ENCODE measurements at places on chromosomes 5 and 9.

GRCh38 chr5:113274836-113275414, 159.9 kb downstream of the TSSK1B start:
- DNase-seq = peak; percentile 10

- no peak for DNase-seq
Observed at GRCh38 chr9:69109152-69109551, 64.9 kb upstream of the TJP2 start.

DNA sequence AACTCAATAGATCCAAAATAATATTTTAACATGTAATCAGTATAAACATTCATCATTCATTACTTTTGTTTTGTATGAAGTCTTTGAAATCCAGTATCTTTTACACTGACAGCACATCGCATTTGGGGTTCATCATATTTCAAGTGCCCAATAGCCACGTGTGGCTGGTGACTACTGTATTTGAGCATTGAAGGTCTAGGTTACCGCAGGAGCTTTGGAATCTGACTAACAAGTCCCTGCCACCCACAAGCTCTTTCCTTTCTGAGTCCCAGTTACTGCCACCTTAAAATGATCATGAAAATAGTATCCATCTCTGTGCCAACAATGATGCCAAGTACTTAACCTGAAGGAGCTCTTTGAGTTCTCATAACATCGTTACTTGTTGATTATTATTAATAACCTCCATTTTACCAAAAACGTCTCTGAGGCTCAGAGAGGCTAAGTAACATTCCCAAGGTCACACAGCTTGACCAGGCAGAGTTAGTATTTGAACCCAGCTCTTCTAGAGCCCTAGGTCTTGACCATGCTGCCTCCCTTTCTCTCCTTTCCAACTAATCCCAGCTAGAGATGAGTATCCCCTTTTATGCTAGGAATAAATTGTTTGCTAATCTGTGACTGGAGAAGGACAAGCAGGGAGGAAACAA, 24.2 kb downstream of the ARHGEF37 start:
- no peak for DNase-seq

DNA sequence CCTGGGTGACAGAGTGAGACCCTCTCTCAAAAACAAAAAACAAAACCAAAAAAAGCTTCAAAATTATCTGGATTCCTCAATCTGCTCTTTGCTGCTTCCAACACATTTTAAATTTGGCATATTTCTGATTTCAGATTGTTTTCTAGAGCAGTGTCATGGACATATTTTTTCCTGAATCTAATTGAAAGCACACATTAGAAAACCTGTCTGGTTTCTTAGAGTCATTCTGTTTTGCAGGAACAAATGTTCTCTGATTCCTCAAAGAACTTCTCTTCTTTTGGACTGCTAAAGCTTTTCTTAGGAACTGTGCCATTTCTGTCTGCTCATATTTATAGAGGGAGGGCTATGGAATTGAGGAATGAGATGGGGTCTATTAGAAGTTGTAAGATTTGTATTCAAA, 81.6 kb downstream of the RAI14 start:
- DNase-seq = peak; percentile 34

DNA sequence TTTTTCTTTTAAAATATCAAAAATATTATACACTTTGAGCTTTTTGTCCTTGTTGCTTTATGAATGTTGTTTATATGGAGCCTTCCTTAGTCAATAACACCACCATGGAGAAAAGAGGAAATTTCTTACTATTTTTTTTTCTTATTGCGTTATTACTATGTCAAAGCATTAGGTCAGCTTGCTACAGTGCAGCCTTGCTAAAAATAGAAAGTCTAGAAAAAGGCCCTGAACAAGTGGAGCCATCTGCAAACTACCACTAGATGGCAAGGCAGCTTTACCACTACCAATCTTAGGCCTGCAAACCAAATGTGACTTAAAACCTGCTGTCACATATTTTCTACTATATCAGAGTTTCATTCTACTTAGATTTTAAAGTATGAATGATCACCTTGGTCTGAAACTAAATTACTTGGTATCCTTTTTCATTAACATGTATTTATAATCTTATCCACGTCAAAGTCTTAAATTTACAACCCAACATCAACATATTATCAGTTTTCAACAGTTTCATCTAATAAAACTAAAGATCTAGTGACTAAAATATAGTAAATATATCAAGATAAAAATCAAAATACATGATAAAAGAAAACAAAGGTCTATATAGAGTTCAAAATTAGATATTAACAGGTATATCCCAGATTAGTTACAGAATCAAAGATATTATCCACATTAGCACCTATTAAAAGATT, 113.1 kb upstream of the ACOT12 start:
- peak; percentile 89 for DNase-seq

DNA sequence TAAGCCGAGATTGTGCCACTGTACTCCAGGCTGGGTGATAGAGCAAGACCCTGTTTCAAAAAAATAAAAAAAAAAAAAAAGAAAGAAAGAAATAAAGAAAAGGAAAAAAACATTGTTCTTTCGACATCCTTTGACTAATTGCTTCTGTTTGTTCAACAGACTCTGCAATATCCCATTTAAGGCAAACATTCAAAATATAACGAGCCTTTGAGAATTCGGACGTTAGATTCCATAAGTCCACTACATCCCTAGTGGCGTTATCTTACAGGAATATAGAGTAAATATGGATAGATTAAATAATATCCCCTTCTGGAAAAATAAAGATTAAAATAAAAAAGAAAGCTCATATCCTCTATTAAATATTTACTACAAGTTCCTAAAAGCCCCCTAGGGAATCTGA, 27.0 kb upstream of the HOMER1 start:
- DNase-seq = no peak

DNA sequence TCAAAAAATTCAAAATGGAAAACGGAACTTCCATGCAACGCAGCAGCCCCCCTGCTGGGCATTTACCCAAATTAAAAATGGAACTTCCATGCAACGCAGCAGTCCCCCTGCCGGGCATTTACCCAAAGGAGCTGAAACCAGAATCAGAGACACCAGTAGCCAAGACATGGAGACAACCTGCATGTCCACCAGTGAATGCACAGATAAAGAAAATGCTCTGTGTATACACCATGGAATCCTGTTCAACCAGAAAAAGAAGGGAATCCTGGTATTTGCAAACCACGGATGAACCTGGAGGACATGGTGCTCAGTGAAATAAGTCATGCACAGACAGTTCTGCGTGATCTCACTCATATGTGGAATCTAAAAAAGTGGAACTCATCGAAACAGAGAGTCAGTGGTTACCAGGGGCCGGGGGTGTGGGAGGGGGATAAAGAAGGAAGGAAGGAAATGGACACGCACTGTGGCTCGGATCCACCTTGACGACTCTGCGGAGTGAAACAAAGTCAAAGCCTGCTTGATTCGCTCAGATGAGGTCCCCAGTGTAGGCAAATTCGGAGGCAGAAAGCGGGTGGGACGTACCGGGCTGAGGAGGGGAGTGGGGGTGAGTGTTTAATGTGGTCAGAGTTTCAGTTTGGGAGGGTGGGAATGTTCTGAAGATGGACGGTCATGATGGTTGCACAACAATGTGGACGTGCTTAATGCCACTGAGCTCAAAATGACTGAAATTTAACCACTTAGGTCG, 40.2 kb upstream of the EXOC3 start:
- no peak for DNase-seq

DNA sequence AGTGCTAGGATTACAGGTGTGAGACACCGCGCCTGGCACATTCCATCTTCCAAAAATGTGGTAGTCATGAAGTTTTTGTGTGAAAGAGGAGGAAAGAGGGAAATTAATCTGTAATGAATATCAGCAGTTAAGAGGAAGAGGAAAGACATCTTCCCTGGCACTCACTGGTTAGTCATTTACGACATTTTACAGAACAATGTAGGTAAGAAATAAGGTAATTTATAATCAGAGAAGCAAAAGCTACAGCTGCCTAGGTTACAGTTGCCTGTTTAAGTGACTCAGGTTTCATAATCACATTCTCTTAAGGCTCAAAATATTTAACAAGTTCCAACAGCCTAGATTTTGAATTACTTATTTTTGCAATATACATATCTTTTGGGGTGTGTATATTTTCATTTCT, 26.9 kb downstream of the CNOT6 start:
- DNase-seq = no peak

GRCh38 chr9:113509463-113509862, 45.9 kb downstream of the RGS3 start:
- no peak for DNase-seq

DNA sequence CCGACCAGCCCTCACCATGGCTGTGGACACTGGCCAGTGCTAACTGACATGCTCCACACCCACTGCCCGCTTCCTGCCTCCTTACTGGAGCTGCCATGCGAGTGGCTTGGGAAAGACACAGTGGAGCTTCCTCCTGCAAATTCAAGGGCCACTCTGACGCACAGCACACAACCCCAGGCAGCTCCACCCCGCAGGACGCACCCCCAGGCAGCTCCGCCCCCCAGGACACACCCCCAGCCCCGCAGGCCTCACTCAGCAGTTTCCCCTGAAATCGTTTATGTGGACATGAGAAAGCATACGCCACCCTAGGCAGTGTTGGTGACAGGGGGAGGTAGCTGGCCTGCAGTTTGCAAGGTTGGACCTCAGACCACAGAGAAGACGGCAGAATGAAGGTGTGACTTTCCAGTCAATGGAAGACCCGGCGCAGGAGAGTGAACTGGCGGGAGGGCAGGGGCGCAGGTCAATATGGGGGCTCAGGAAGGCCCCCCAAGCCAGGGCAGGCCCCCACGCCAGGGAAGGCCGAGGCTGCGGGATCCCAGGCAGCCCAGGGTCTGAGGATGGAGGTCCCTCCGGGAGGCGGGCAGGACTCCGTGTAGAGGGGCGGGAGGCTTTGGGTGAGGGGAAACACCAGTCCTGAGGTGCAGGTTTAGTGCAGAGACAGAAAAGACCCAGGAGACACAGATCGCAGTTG, 21.6 kb downstream of the LPCAT1 start:
- DNase-seq = peak; percentile 18

DNA sequence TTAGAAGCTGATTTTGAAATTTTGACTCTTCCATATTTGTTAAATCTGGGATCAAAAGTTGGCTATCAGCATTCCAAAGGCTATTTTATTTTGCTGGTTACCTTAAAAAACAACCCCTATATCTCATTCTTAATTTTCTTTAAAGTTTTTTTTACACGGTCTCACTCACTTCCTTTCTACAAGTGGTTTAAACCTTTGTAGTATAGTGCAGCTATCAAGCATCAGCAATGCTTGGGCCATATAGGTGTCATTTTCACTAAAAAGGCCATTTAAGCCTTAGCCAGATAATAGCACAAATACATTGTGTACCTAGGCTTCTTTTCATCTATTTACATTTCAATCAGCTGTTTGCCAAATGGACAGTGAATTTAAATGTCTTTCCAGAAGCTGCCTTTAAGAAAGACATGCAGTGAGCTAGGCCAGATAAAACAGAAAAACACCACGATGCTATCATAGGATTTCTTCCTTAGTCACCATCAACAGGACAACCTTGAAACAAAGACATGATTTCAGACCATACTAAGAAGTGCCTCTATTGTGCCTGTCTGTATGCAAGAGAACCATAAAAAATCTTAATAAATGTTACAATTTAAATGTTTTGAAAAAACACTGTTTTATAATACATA, 104.2 kb downstream of the RAPGEF6 start:
- DNase-seq = no peak

DNA sequence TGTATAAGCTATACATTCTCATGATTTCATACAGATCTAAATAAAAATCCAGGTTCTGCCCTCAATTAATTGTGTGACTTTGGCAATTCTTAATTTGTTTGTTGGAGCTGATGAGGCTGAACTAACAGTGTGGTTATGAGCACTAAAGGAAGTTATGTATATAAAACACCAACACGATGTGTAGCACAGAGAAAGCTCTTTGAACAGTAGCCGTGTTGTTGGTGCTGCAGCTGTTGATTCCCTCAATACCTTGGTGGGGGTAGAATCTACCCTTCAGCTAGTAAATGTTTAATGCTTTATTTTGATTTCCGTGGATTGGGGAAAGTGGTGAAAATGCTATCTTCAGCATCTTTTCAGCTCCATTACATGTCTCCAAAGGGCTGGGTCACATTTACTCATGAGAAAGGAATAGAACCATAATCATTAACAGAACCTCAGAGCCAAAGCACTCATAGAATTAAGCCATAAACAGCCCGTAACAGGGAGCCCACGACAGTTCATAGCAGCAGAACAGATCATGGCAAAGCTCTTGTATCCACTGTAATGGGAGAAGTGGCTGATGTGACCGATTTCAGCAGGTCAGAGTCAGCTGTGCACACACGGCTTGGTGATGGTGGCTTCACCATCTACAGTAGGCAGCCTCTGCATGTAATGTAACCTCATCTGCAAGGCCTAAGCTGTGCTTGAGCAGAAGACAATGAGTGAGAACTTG, 332.7 kb downstream of the DIRAS2 start:
- DNase-seq = peak; percentile 18

GRCh38 chr5:124581738-124582560, 164.5 kb downstream of the ZNF608 start:
- peak; percentile 13 for DNase-seq

GRCh38 chr5:117888688-117889087, 1099.7 kb downstream of the DTWD2 start:
- DNase-seq = no peak

DNA sequence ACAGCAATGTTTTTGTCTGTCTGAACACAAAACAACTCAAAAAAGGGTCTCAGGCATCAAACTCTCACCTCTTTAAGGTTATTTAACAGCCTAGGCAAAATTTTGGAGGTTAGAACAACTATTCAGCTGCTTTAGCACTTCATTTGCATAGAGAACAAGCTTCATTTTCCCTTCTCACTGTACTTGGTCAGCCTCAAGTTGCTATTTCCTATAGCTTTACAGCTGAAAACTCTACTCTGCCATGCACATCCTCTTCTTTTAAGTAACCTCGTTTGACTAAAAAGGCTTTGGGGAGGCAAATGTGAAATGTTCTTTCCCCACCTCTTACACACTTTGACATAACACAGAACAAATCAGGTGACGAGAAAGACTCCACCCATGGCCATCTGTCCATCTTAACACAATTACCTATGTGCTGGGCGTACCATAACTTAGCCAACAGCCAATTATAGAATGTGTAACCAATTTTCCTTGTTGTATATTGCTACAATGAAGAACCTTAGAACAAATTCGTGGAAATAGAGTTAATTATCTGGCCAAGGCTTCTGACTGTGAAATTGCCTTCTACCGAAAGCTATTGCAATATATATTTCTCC, 195.7 kb downstream of the DCP2 start:
- DNase-seq = no peak

DNA sequence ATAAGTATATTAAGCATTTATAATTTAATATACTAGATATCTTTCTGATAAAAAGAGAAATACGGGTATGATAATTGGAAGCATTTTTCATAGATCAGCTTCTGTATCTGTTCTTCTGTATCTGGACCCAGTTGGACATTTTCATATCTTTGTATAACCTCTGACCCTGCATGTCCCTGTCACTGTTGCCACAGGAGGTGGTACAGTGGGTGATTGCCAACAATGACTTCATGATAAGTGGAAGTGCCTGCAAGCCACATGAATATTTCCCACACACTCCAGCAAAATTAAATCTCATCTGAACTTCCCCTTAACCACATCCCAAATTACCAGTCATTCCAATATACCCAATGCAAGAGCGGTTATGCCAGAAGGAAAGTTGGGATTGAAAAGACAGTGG, 376.4 kb downstream of the ARRDC3 start:
- DNase-seq = no peak

All from tongue (tissue), 3 donors.